Left kidney (tissue), 8 donors: ENCODE measurements at places on chromosomes 7 and 10. TPM values are rescaled to one million over a fixed set of nuclear protein-coding genes. Genes with fewer than 3 reads are reported as not detected.

DNA sequence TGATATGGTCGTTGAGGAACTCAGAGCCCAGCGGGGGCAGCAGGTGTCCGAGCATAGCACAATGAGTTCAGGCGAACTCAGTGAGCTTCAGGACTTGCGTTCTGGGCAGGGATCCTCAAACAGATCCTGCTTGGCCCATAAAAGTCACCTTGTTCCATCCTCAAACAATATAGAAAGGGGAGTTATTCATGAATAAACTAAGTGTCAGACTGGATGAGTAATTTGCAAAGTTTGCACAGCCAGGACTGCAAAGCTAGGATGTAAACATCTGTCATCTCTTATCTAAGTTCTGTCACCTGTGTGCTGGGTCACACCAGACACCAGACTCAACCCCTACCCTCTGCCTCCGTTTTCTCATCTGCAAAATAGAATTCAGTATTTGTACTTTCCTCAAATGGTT is 58.0 kb upstream of the PFKP start:
- no peak for DNase-seq

- no peak for DNase-seq
Measured at GRCh38 chr10:107444443-107444842, 279.9 kb upstream of the SORCS1 start.

DNA sequence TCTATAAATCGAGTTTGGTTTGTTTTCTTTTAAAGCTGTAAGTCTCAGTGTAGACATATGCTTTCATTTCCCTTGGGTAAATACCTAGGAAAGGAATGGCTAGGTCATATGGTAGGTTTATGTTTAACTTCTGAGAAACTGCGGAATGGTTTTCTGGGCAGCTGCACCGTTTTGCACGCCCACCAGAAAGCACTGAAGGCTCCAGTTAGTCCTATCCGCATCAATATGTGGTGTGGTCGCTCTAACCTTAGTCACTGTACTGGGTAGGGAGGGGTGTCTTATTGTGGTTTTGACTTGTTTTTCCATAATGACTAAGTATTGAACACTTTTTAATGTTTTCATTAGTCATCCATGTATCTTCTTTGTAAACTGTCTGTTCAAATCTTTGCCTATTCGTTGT is 279.5 kb upstream of the AKR1E2 start:
- DNase-seq: no peak

DNA sequence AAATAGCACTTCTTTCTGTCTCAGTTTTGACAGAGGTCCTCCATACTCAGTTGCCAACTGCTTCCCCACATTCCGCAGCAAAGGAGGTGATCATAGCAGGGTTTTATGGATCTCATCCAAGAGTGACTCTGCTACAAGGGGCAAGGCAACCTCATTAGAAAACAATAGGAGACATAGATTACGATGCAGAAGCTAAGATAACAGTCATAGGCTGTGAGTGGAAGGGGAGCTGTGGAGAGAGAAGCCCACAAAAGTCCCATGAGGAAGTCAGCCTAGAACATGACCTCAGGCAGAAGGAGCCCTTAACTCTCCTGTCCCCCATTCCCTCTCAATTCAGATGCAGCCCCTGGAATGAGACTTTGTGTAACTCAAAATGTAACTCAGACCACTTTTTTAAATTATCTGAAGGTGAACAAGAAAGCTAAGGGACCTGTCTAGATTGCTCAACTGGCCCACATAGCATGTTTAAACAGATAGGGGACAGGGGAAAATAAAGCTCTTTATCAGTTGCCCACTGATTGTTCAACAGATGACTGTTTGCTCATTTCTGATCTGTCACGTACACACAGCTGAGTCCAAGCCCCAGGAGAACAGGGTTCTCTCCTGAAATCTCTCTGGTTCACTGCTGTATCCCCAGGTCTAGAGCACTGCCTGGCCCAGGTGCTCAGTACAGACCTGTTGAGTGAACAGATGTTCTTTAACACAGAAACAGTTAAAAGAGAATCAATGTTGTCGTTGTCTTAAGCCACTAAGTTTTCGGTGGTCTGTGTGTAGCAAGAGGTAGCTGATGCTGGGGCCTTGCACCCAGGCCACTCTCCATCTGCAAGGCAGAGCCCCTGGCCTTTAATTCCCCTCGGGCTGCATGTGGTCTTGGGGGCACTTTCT is 1.5 kb upstream of the NCOA4 start:
- no peak for DNase-seq

GRCh38 chr10:103696411-103697145 is 158.8 kb downstream of the SH3PXD2A start:
- DNase-seq: no peak

GRCh38 chr7:107856806-107857540 is 34.0 kb upstream of the DLD start:
- DNase-seq: no peak

- no peak for DNase-seq
Measured at GRCh38 chr10:1074748-1075308, 18.6 kb downstream of the WDR37 start.

GRCh38 chr7:72493850-72494661 is 81.9 kb upstream of the CALN1 start:
- peak; percentile 72 for DNase-seq

DNA sequence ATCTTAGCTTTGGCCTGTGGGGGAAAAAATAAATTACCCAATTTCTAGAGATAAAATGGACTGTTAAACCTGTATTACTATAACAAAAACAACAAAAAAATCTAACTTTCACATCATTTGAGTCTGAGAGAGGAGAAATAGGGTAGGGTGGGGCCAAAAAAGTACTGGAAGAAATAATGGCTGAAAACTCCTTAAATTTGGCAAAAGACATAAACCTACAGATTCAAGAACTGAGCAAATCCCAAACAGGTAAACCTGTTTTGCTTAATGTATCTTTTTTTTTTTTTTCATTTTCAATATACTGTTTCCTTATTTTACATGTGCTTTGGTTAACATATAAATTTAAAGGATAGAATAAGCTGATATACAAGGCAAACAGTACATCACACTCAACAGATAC is 27.1 kb downstream of the SYPL1 start:
- DNase-seq: no peak

The MRLN gene
- polyA plus RNA-seq: 0.48 TPM
